Activated naive CD4-positive, alpha-beta T cell (primary cell): ENCODE measurements at places on chromosomes 13 and 19.

GRCh38 chr13:106810069-106810468 is 242.1 kb upstream of the ARGLU1 start:
- no peak for DNase-seq

GRCh38 chr19:38061294-38061693 is 154.3 kb downstream of the SIPA1L3 start:
- no peak for DNase-seq

DNA sequence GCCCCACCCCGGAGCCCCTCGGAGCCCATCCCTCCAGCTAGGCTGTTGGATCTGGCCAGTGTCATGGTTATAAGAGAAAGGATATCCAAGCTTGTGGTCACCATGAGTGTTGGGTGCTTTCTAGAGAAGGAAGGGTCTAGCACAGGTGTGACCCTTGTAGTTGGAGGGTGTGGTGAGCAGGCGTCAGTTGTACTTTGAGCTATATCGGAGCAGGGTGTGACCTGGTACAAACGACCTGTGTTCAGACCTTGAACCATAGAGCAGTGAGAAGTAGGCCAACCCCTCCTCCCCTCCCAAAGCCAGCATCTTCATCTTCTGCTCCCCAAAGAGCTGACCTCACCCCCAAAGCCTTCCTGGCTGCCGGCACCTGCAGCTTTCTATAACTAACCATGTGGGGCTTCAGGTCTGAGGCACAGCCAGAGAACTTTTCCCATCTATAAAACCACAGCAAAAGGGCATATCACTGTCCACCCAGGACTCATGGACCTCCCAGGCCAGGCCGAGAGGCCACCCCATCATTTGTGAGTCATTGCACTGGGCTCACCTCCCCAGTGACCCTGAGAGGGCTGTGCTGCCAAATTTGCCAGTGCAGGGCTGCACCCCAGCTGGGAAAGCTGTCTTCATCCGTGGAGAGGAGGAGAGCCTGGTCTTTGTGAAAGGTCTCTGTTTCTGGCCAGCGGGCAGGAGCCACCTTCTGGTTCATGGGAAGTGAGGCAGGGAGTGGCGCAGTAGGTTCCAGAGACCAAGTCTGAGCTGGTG is 14.2 kb downstream of the RAB8A start:
- DNase-seq: no peak

DNA sequence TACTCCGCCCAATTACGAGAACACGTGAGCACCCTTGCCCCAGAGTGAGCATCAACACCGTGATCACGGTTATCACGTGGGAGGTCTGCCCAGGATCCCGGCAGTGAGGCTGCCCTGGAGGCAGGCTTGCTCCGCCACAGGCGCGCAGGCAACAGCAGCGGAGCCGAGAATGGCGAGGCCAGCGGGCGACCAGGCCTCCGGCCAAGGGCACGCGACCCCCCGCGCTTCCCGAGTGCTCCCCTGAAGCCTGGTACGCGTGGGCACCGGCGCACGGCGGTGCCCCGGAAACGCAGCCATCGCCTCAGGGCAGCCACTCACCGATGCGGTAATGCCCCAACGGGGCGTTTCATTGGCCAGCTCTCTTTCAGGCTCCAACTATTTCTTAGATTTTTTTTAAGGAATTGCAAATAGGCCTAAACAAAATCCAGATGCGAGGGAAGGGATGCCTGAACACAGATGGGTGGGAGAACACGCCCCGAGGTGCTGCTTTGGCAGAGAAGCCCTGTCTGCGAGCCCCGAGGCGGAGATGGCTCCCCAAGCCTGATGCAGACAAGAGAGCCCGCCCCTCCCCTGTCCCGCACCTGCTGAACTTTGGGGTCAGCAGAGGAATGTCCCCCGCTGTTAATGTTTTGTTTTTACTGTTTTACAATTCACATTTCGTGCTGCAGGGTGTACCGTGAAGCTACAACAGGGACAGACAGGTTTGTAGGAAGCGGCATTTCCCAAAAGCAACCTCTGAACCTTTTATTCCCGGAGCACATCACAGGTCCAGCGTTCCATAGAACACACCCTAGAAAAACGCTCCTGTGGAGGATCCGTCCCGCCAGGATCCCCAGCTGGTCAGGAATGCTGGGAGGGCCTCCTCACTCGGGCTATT is 132.7 kb downstream of the ZDHHC20 start:
- DNase-seq: peak; percentile 20

DNA sequence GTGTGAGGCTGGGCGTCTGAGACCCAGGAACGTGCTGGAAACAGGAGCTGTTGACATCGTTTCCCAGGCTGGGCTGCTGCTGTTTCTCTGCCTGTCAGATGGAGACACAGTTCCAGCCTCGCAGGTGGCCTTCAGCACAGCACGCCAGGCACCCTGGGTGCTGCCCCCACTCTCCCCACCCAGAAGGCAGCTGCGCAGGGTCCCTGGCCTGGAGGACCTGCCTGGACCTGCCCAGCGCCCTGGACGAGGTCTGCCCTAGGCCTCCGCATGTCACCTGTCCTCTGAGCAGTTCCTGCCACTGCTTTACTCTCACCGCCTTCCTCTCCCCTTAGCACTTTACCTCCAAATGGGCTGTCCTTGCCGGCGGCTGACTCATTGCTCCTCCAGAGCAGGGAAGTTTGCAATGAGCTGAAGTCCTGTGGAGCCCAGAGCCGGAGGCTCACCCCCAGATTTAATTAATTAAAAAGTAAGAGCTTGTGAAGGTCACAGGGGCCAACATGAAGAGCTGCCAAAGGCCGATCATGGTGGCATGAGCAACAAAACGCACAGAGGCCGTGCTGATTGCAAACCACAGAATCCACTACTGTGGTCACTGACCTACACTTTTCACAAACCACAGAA is 32.2 kb downstream of the C13orf46 start:
- no peak for DNase-seq

DNA sequence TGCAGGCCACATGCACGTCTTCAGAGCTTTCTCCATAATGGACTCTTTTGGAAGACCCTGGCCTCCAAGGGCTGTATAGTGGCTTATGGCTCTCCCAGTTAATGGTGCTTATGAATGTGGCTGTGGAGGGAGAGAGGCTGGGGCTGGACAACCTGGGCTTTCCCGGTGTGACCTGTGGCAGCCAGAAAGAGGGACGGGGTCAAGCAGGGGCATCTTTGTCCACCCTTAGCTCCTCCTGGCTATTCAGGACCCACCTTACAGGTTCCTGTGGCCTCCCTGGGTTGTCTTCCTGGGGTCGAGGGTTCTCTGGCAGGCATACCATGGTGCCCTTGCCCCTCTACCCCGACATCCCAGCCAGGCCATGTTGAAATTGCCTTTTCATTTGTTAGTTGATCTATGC is 75.6 kb downstream of the SIPA1L3 start:
- DNase-seq: no peak
